Endothelial cell of umbilical vein (primary cell): ENCODE measurements at places on chromosomes 1 and 21. TPM values are rescaled to one million over a fixed set of nuclear protein-coding genes. Genes with fewer than 3 reads are reported as not detected.

DNA sequence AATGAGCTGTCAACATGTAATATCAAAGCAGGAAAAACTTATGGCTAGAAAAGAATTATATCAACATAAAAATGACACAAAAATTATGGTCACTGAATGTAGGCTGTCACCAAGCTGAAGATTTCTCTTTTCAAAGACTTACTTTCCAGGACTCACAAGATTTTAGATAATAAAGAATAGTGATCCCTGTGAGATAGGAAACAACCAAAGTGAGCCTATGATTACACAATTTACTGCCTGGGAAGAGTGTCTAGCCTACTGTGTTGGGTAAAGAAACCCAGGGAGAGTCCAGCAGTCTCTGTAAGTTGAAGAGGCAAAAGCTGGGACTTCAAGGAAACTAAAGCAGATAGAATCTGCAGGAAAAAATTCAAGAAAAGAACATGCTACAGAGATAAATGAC, 20.2 kb upstream of the RGS1 start:
- DNase-seq: no peak

DNA sequence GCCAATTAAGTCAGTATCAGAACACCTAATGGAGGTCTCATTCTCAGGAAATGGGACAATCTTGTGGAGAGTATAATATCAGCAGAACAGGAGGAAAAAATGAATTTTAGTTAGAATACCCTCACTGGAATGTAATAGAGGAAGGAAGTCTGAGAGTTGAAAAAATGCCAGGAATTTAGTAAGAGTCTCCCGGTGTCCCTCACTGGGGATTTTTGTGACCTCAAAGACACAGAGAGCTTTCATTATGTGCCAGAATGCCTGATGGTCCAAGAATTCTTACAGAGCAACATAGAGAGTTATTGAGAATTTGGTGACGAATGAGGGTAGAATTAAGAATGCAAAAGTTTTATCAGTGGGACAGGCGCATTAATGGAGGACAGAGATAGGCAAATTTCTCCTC, 443.5 kb upstream of the B3GALT2 start:
- peak; percentile 52 for DNase-seq

- peak; percentile 25 for DNase-seq
Measured at GRCh38 chr1:223712850-223713474, 623 bp downstream of the CAPN2 start.

DNA sequence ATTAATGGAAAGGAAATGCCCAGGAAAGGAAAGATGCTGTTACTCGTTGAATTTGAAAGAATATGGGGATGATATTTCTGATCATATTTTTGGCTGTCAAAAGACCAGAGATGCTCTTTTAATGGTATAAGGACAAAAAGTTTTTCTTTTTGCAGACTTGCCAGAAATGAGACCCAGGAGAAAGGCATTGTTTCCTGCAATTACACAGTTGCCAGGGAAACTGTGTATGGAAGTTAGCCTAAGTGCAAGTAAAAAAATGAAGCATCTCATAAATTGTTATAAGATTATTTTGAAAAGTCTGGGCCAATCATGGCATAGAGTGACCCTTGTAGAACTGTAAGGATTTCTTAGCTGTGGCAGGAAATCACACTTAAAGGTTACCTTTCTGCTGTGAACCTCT, 155.7 kb upstream of the BEND5 start:
- DNase-seq: no peak

CAMSAP2 gene
- total RNA-seq: 43.9 and 45.5 TPM in 2 replicates

KNCN gene
- not detected in 2 replicates for total RNA-seq

LCA5L gene
- total RNA-seq: 1.0 and 1.2 TPM in 2 replicates
